ENCODE measurements at places on chromosomes 13 and 19. TPM values are rescaled to one million over a fixed set of nuclear protein-coding genes. Genes with fewer than 3 reads are reported as not detected.
A peak's percentile ranks its signal among the peaks of the same experiment; 100 is the strongest.

DNA sequence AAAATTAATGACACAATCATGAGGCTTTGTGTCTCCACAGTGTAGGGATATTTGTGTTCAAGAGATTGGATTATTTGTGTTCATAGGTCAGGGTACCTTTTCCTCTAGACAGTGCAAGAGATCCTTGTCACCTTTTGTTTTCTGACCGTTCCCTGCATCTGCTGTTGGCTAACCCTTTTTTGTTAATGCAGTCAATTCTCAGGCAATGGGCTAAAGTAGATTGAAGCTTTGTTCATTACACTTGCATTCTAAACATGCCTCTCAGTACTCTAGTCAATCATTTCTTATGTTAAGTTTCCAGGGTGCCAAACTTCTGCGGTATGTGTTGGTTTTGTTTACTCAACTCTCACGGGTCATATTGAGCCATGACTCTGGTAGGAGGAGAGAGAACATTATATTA lies 1.8 kb upstream of the MED4 start:
- DNase-seq: no peak

DNA sequence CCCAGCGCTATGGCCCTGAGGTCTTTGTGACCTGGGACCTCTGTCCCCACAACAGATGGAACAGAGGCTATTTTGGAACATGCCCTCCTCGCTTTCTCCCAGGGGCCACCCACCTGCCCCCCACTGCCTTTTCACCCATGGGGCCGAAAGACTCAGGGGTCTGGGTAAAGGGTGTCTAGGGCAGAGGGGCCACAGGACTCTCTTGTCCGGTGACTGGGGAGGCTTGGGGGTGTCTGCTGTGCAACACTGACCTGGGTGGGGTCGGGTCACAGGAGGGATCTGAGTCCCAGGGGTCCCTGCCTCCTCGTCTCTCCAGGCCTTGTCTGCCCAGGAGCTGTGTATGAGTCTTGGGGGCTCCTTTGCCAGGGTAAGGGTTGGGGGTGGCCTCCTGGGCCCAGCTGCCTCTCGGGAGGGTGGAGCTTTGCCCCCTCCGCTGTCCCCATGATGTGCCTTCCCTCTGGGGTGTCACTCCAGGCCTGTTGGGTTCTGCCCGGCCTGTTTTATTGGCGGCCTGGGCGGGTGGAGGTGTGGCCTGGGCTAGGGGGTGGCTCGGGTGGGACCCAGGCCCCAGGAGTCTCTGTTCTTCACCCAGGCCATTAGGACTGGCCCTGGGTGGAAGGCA lies 2.1 kb downstream of the ARID3A start:
- no peak for DNase-seq

DNA sequence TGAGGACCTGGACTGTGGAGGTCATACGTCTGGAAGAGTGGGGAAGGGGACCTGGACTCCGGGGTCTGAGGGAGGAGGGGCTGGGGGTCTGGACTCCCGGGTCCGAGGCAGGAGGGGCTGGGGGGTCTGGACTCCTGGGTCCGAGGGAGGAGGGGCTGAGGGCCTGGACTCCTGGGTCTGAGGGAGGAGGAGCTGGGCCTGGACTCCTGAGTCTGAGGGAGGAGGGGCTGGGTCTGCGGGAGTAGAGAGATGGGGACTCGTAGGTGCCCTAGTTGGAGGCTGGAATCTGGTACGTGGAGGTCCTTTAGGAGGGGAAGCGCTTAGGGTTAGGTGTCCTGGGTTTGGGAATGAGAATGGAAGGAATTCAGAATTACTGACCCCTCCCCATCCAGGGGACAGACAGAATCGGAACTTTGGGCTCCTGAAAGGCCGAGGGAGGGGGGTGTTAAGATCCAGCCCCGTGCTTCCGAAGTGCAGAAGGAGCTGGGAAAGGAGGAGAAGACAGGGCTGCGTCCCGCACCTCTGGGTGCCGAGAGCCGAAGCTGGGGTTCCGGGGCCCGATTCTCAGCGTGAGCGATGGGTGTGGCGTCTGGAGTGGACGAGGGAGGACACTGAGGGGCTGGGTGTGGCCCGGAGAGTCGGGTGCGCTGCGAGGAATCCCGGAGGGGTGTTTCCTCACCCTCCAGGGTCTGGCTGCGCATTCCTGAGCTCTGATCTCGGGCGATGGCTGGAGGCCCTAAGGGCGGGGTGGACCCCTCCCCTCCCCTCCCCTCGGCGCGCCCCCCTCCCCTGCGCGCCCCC lies 608 bp downstream of the MYADM start:
- DNase-seq: peak; percentile 86

DNA sequence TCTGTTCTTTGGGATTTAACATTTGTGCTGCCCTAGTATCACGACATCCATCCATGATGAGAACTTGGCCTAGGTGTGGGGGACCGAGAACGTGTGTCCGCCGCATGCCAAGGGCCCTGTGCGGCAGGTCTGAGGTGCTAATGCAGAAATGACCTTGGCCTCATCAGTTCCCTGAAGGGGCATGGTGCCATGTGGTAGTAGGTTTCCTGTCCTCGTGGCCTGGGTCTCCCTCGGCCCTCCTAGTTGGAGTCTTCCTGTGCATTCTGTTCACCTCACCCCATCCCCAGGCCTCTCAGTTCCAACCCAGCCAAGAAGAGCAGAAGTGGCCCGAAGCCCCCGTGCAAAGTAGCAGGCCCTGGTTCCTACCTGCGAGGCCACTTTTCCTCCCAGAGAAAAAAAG lies 59.8 kb downstream of the GGACT start:
- DNase-seq: no peak

DNA sequence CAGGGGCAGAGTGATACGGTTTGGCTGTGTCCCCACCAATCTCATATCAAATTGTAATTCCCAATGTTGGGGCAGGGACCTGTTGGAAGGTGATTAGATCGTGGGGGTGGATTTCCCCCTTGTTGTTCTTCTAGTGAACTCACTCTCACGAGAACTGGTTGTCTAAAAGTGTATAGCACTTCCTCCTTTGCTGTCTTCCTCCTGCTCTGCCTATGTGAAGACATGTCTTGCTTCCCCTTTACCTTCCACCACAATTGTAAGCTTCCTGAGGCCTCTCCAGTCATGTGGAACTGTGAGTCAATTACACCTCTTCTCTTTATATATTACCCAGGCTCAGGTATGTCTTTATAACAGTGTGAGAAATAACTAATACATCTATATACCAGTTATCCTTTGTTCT lies 706.4 kb upstream of the KLHL1 start:
- no peak for DNase-seq

DNA sequence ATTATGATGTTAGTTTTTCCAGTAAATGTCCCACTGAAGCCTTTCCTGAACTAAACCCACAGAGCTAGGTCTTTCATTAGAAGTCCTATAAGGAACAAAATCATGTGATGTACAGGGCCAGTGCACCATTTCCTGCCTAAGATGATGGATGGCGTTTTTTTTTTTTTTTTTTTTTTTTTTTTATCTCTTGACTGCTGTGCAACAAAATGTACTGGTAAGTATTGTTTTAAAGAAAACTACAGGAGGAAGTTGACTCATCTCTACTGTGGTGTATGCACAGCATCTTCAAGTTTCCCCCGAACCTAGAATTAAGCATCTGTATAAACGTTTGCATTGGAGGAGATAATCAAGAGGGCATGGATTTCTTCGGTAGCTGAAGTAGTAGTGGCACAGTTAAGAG lies 197.5 kb downstream of the NBEA start:
- DNase-seq: no peak

- peak; percentile 60 for DNase-seq
These were observed 14.6 kb upstream of the C13orf42 start for GRCh38 chr13:51125495-51126226.

DNA sequence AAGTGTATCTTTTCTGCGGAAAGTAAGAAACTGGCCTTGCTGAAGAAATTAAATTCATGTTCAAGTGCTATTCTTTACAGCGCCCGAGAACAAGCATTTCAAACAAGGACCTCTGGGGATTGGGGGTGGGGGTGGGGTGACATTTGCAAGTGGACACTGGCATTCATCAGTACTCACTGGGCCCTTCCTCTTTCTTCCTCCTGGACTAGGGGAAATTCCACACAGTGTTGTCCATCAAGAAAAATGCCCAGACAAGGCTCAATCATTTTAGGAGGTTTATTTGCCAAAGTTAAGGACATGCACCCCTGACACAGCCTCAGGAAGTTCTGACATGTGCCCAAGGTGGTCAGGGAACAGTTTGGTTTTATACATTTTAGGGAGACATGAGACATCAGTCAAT lies 22.9 kb upstream of the OR10H1 start:
- DNase-seq: no peak

- DNase-seq: no peak
These were observed 10.5 kb downstream of the IZUMO2 start for GRCh38 chr19:50152578-50152977.

DNA sequence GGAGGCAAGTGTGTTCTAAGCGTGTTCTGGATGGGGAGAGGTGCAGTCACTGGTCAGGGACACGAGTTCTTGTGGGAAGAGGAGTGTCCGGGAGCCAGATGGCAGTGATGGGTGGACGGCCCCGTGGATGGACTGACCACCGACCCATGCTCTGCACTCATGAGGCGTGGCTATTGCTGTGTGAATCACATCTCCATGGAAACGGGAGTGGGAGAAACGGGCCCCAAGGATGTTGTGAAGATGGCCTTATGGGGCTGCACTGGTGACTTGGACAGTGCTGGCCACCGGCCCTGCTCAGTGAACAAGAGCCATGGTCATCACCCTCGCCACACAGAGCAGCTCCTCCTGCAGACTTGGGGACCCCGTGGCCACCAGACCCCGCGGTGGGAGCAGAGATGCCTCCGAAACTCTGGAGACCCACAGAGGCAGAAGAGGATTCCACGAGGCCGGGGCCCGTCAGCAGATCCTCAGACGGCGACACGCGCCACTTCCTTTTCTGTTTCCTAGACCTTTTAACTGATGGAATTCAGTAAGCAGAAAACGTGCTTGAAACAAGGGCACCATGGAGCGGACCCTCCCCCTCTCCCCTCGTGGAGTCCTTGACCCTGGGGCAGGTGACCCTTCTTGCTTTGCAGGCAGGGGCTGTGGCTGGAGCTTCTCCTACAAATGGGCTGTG lies 47.5 kb downstream of the GAS6 start:
- no peak for DNase-seq

- DNase-seq: no peak
These were observed 139.3 kb downstream of the ENOX1 start for GRCh38 chr13:43647471-43647870.

- peak; percentile 69 for DNase-seq
These were observed 19.5 kb downstream of the COMP start for GRCh38 chr19:18771328-18772242.

- DNase-seq: no peak
These were observed 9.3 kb upstream of the CALM3 start for GRCh38 chr19:46591870-46592269.

GRCh38 chr19:18294467-18294864 lies 13.0 kb upstream of the JUND start:
- no peak for DNase-seq

DNA sequence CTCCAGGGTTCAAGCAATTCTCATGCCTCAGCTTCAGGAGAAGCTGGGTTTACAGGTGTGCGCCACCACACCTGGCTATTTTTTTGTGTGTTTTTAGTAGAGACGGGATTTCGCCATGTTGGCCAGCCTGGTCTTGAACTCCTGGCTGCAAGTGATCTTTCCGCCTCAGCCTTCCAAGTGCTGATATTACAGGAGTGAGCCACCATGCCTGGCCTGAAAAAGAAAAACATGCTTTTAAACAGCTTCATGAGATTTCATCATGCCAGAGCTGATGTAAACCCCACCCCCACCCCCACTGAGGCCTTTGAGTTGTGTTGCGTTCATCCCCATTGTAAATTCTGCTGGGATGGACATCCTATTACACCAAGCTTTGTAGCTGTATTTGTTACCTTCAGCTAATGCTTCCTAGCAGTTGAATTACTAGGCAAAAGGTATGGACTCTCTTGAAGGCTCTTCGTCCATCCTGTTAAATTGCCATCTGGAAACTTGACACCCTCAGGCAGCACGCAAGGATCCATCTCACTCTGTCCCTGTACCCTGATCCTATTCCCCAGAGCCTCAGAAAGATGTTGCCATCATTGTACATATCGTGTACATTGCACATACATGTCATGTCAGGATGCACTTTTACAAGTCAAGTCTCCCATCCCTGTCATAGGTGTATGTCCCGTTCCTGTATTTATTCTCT lies 47.3 kb downstream of the NFIX start:
- no peak for DNase-seq

DNA sequence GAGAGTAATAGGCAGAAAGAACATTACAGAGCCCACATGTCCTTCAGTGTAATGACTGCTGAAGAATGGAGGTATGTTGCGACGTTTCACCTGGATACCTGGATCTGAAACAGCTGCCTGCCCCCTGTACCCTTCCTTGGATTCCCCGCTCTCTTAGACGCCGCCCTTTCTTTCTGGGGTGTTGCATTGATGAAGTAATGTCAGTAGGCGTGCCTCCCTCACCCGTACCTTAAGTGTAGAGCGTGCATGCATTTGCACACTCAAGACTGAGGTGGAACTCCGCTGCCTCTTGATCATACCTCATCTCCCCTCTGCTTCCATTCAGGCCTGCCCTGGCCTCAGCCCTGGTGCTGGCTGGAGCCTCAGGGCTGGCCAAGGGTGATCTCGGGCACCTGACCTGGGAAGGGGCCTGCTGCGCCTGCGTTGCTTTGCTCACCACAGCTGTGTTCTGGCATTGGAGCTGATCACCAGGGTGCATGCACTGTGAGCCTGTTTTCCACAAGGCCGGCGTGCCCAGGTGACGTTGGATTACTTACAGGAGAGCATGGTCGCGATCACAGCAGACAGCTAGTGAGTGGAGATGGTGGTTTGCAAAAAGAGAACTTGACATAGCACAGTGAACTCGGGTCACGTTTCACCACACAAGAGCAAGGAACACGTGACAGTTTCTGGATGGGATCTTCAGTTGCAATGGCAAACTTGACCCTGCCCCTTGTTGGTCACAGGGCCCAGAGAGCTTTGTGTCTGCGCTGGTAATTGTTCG lies 99.0 kb downstream of the ARHGEF7 start:
- no peak for DNase-seq

DNA sequence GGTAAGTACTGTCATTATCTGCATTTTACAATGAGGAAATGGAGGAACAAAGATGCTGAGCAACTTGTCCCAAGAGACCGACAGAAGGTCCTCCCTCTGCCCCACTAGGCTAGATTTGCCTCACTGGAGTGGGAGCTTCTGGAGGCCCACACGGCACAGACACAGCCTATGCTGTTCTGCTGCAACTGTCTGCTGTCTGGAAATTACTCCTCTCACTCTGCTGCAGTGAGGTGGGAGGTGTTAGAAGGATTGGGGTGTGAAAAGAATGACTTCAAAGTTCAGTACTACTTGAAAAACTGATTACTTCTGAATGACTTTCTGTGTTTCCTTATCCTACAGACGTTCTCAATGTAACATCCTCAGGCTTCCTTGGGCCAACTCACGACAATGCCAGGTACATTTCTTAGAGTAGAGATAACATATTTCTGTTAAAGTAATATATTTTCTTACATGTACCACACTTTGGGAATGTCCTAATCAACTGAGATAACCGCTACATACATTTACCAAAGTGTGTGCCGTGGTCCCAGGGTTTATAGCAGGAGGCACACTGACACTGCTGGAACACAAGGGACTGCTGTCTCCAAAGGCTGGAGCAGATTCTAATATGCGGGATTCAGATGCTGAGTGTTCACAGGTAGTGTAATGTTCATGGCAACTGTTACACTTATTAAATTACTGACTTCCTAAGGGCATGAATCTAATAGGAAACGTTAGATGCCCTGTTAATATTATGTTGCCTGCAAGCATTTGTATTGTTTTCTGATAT lies 53.5 kb upstream of the WASF3 start:
- no peak for DNase-seq

- DNase-seq: no peak
These were observed 14.2 kb downstream of the HPN start for GRCh38 chr19:35055715-35056179.

Gene EDDM13
- total RNA-seq: not detected

Gene LRP3
- 21.3 TPM for total RNA-seq

Gene CDC34
- total RNA-seq: 129 TPM

Gene TNNI3
- 2.9 TPM for total RNA-seq

Gene CLASRP
- 104 TPM for total RNA-seq

Gene ONECUT3
- not detected for total RNA-seq

Data from Caco-2 (cell line).